Activated CD8-positive, alpha-beta T cell treated with anti-CD3 and anti-CD28 coated beads, Interleukin-2, amount 10 ng/mL, durations not matched to agents 7 days and 5 days (primary cell): ENCODE measurements at places on chromosomes 3 and 15. TPM values are rescaled to one million over a fixed set of nuclear protein-coding genes. Genes with fewer than 3 reads are reported as not detected.

- no peaks in the 10 kb centered on the region for H3K27me3 ChIP-seq
- no peak for DNase-seq
- peaks cover 4% of the 10 kb centered on the region for H3K4me1 ChIP-seq
- no peak overlapping the region for H3K4me3 ChIP-seq
- H3K27ac ChIP-seq: no peak overlapping the region
These were observed 36.3 kb upstream of the FAM107A start for GRCh38 chr3:58613236-58614132.

GRCh38 chr3:44226573-44226972, 15.1 kb upstream of the TOPAZ1 start:
- no peak for DNase-seq
- no peak overlapping the region for H3K27ac ChIP-seq
- H3K36me3 ChIP-seq: no peaks in the 10 kb centered on the region
- H3K27me3 ChIP-seq: peaks cover 28% of the 10 kb centered on the region
- no peak overlapping the region for H3K4me3 ChIP-seq
- H3K4me1 ChIP-seq: no peaks in the 10 kb centered on the region

- H3K36me3 ChIP-seq: no peaks in the 10 kb centered on the region
- no peaks in the 10 kb centered on the region for H3K27me3 ChIP-seq
- DNase-seq: no peak
- H3K4me3 ChIP-seq: no peak overlapping the region
- H3K4me1 ChIP-seq: peaks cover 16% of the 10 kb centered on the region
These were observed 126.7 kb upstream of the PRICKLE2 start for GRCh38 chr3:64351713-64352638.

The NTRK3 gene
- not detected for total RNA-seq

DNA sequence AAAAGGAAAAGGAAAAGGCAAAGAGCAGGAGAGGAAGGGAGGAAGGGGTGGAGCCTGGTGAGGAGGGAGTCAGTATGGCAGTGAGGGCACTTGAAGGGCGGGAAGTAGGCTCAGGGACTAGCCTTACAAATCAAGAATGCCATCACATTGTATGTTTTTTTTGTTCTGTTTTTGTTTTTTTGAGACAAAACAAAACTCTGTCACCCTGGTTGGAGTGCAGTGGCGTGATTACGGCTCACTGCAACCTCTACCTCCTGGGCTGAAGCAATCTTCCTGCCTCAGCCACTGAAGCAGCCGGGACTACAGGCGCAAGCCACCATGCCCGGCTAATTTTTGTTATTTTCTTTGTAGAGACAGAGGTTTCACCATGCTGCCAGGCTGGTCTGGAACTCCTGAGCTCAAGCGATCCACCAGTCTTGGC, 10.5 kb upstream of the PIK3CB start:
- no peaks in the 10 kb centered on the region for H3K4me1 ChIP-seq
- no peak for DNase-seq
- no peaks in the 10 kb centered on the region for H3K27me3 ChIP-seq
- no peak overlapping the region for H3K4me3 ChIP-seq
- H3K27ac ChIP-seq: no peak overlapping the region

The KLF15 gene
- total RNA-seq: not detected

DNA sequence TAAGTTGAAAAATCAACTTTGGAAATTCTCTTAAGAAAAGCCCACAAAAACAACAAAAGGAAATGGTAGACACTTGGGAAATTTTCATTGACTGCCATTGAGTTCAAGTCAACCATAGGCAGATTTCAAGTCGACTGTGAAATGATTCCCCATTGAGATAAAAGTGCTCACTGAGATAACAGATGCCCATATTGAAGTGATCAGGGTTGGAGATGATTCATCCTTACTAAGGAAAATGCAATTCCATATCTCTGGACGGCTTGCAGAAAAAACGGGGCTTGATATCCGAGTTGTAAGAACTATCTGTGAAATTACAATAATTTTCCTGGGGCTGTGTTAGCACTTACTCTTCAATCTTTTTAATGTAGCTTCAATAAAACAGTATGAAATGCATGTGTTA, 373.1 kb upstream of the THRB start:
- no peaks in the 10 kb centered on the region for H3K27me3 ChIP-seq
- no peak overlapping the region for H3K4me3 ChIP-seq
- no peak overlapping the region for H3K27ac ChIP-seq
- H3K4me1 ChIP-seq: no peaks in the 10 kb centered on the region
